Stimulated activated CD4-positive, alpha-beta T cell treated with anti-CD3 and anti-CD28 coated beads, Interleukin-12 subunit alpha, Interleukin-12 subunit beta, amount 100 ng/mL, for 4 hours (primary cell): ENCODE measurements at places on chromosomes 11 and 22.

DNA sequence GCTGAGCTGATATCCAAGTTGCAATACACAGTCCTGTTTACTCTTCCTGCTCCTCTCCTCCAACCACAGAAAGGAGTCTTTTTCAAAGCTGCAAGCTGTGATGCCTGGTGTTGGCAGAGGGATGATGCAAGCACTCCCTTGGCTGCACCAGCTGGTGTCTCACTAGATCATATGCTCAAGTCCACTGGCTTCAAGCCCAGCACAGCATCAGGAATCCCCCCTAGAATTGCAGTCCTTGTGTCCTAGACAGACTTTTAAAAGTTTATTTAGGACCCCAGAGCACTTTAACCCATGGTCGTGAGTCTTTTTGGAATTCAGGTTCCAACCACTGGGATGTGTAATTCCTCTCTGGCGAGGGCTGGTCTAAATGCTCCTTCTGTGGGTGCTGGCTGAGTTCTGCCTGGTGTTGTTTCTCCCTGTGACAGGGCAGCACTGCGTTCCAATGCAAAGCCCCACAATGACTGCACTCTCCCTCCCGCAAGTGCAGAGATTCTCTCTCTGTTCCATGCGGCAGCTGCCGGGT lies 1.9 kb upstream of the HEPN1 start:
- DNase-seq, result no peak

- no peak for DNase-seq
These were observed 597.2 kb upstream of the ANO3 start for GRCh38 chr11:25734591-25735211.

DNA sequence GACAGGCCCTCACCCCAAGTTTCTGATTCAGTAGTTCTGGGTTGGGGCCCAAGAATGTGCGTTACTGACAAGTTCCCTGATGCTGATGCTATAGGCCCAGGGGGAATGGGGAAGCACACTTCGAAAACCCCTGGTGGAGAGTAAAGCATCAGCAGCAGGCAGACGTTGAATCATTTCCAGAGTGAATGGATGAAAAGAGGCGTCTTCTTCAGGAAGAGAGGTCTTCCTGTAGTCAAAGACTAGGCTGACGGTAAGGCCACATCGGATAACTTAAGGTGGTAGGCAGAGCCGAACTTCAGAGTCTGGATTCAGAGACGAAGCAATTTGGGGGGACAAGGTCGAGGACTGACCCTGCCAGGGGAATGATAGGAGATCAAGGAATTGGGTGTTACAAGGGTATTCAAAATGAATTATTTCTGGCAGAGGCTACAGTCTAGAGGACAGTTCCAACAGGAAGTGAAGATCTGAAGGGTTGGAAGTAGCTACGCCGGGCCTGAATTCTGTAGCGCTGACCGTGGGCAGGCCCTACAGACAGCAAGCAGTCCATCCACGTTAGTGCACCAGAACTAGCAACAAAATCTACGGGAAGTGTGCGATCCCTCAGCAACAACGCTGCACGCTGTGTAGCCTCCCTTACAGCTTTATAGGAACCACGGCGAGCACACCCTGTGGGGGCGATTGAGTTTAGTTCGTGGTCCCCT lies 862 bp upstream of the CENATAC start:
- DNase-seq, result peak; percentile 21

GRCh38 chr11:130160498-130161155 lies 1.0 kb downstream of the ST14 start:
- DNase-seq, result no peak

DNA sequence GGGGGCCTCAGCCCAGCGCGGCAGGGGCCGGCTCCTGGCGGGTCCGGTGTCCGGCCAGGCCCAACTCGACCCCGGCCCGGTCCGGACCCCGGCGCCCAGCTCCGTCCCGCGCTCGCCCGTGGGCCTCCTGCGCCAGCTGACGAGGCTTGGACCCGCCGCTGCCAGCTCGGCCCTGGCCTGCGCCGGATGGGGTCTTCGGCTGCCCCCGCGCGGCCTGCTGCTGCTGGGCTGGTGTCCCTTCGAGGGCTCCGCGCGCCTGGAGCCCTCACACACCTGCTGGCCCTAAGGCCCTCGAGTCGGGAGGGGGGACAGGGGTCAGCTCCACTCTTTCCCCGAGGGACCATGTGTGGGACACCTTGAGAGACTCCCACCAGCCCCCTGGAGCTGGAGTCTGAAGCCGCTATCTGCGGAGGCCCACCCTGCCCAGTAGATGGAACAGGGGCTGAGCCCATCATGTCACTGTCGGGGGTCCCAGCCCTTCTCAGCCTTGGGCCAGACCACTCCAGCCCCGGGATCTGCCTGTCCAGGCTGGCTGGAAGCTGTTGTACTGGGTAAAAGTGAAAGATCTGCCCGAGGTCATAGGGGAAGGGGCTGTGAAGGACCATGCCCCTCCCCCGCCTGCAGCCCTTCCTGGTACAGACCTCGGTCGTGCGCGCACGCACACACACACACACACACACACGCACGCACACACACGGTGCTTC lies 768 bp upstream of the CDKN1C start:
- no peak for DNase-seq

GRCh38 chr11:64291752-64292459 lies 804 bp downstream of the KCNK4 start:
- no peak for DNase-seq
